ENCODE measurements at places on chromosomes 3 and 15.

DNA sequence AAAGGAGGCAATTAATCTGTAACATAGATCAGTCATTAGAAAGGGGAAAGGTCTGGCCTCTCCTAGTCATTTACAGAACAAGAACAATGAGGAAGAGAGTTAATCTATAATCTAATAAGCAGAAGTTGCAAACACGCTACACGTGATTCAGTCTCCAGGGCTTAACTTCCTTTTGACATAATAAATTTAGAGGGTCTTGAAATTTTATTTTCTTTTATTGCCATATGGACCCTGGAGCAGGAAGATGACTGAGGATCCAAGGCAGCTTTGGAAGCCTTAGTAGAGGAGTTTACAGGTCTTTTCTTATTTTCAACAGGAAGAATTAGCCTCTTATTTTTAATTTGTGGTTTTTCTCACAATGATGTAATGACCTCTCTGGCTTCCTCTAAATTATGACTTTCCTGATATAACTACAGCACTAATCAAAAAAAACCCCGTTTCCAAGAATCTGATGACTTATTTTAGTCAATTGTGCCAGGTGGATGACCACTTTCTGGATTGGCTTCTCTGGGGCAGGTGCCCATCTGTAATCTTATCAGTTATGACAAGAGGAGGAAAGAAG, 32.2 kb downstream of the ADGRG7 start:
- DNase-seq: no peak

DNA sequence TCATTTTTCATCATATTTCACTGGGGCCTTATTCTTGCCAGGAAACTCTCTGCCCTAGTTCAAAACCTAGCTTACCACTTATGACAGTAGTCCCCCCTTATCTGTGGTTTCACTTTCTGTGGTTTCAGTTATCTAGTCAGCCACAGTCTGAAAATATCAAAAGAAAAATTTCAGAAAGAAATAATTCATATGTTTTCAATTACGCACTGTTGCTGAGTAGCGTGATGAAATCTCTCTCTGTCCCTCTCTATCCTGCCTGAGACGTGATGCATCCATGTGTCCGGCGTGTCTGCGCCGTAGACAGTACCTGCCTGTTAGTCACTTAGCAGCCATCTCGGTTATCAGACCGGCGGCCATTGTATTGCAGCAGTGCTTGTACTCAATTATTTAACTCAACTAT, 369.9 kb upstream of the MCTP2 start:
- DNase-seq: no peak

GRCh38 chr3:161444694-161445077, 51.9 kb upstream of the OTOL1 start:
- no peak for DNase-seq

- no peak for DNase-seq
Observed at GRCh38 chr3:139318431-139318816, 25.4 kb upstream of the MRPS22 start.

GRCh38 chr15:71687902-71688508, 122.3 kb upstream of the NR2E3 start:
- no peak for DNase-seq

- no peak for DNase-seq
Observed at GRCh38 chr3:17369973-17370372, 372.5 kb downstream of the TBC1D5 start.

GRCh38 chr3:49248840-49249227, 28.2 kb downstream of the C3orf62 start:
- DNase-seq: no peak

- DNase-seq: no peak
Observed at GRCh38 chr3:110731148-110731547, 340.5 kb upstream of the NECTIN3 start.

GRCh38 chr15:97401195-97401594, 559.3 kb upstream of the ARRDC4 start:
- no peak for DNase-seq

DNA sequence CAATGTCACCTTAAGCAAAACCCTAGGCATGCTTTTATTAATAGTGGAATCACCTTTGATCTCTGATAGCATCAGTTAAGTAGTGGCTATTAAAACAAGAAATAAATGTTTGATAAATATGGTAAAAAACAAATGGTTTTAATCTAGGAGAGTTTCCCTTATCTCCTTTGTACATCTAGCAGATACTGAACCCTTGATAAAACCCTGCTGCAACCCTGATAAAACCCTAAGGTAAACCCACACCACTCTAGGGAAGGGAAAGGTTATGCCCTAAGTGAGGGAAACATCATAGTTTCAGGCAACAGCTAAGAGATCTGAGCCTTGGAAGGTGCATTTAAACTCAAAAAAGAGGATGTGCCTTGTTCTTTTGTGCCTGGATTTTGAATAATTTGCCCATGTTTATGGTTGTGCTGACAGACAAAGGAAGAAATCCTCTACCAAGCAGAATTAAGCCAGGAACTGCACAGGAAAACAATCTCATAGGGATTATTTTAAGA, 309.7 kb downstream of the FGF12 start:
- no peak for DNase-seq

DNA sequence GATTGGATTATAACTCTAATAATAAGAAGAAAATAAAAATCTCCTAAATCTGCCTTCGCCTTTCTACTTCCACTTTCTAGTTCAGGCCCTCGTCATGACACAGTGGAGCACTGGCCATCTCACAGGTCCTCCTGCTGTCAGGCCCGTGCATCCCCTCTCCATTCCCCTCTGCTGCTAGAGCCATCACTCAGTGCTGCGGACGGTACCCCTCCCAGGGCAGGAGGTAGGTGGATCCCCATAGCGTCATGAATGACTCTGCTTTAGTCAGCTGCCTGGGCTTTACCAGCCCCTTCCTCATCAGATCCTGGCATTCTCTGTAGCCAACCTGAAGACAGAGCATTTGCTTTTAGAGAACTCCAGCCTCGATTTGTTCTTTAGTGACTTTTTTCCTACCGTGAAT, 12.0 kb upstream of the PPP1R2 start:
- DNase-seq: no peak

GRCh38 chr3:194184265-194184751, 48.4 kb downstream of the HES1 start:
- no peak for DNase-seq

GRCh38 chr3:52083556-52084087, 27.3 kb upstream of the DUSP7 start:
- DNase-seq: no peak

DNA sequence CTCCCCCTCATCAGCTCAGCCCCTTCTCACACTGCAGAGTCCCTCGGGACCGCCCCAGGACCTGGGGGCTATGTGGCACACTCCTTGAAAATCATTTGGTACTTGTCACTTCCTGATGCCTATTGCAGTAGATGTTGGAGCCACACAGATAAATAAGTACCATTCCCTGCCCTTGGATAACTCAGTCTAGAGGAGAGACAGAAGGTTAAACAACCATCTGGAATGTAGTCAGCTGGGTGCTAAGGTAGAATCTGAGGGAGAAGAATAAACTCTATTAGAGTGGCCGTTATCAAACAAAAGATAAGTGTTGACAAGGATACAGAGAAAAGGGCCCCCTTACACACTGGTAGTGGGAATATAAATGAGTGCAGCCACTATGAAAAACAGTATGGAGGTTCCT, 112.3 kb upstream of the NR2E3 start:
- DNase-seq: no peak

- no peak for DNase-seq
Observed at GRCh38 chr15:58755956-58756355, 6.4 kb upstream of the ADAM10 start.

- no peak for DNase-seq
Observed at GRCh38 chr3:190261740-190262139, 60.5 kb downstream of the CLDN1 start.

DNA sequence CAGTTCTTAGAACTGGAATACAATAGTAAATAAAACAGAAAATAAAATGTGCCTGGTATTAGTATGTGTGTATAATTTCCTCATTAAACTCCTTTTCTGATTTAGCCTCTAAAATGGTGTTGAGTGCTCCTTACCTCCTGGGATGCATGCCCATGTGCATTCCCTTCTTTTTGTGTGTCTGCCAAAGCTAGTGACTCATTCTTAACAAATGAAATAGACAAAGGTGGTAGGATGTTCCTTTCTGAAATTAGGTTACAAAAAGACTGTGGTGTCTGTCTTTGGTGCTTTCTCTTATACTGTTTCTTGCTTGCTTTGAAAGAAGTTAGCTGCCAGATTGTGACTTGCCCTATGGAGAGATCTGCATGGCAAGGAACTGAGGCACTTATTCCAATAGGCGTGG, 623.7 kb downstream of the GRM7 start:
- DNase-seq: no peak

DNA sequence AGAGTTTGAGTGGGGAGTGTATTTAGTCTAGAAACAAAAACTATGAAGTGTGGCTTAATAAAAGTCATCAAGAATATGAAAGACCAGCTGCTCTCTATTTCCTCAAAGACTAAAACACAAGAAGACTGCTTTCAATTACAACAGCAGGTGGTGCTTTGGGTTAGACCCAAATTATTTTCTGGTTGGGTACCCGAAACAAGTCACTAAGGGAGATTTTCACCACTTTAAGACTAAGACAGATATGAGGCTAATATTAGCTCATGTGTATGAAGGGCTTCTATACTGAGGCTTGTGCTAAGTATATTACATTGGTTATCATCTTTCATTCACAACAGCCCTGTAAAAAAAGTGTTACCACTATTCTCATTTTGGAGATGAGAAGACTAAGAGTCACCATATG, 43.1 kb downstream of the COL8A1 start:
- no peak for DNase-seq
